Sciatic nerve (tissue), 2 donors: ENCODE measurements at places on chromosomes 1 and 21.
A peak's percentile ranks its signal among the peaks of the same experiment; 100 is the strongest.

DNA sequence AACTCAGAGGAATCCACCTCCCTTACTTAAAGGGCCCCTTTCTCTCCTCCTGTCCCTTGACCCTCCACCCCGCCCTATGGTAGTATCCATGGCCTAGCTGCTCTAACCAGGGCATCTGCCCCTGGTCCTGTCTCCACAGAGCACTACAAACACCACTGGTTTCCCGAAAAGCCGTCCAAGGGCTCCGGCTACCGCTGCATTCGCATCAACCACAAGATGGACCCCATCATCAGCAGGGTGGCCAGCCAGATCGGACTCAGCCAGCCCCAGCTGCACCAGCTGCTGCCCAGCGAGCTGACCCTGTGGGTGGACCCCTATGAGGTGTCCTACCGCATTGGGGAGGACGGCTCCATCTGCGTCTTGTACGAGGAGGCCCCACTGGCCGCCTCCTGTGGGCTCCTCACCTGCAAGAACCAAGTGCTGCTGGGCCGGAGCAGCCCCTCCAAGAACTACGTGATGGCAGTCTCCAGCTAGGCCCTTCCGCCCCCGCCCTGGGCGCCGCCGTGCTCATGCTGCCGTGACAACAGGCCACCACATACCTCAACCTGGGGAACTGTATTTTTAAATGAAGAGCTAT is 1.7 kb downstream of the BTG2 start:
- peak; percentile 73 for DNase-seq

DNA sequence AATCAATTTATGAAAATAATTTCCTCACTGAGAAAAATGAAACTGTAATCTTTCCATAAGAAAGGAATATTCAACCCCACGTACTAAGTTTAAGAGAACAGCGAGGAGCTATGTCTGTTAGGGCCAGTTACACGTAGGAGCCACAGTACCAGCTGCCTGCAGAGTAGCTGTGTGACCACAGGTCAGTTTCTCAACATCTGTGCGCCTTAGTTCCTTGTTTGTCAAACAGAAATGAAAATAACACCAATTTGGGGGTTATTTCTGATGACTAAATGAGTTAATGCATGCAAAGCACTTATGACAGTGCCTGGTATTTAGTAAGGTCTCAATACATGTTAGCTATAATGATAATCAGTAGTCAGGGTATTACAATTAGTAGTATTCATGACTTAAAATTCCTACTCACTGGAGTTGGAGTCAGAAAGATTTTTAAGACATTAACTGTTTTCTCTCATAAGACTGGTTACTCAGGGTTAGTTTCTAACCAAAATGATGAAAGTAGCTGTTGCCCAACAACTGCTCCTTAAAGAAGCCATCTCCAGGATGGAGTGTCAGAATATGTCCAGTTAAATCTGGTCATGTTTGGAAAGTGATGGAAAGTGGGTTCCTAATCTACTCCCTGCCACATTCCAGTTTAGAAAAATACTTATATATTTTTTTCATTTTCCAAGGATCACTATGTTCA is 85.8 kb upstream of the ZNF648 start:
- DNase-seq: no peak

GRCh38 chr1:236103646-236104218 is 38.6 kb upstream of the GPR137B start:
- DNase-seq: no peak

- no peak for DNase-seq
These were observed 48.4 kb upstream of the HOOK1 start for GRCh38 chr1:59766227-59766855.

DNA sequence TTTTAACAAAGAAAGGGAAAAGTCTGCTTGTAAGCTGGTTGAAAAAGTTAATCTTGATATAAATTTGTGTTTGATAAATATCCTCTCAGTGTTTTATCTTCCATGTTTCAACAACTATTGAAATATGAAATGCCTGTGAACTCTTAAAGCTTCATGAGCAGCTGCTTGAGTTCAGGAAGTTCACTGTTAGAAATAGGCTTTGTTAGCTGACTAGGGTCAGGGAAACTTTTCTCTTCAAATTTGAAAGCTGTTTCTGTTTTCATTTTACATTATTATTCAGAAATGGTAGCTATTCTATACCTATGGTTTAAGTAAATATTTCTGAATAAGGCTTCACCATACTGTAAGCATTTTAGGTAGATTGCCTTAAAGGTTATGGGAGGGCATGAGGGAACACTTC is 191.7 kb downstream of the HS2ST1 start:
- DNase-seq: no peak

DNA sequence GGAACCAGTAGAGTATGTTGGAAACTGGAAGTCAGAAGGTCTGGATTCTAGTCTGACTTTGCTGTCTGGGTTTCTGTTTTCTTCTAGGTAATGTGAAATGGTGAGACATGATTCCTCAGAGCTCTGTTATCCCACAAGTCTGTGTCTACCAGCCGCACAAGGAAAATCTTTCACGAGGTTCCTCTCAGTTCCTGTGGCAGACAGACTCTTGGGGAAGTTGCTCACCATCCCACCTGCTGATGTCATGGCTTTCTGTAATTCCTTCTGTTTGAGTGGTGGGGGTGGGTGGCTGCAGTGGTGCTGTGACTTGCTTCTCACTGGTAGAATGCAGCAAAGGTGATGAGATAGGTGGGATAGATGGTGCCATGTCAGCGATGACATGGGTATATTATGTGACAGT is 17.1 kb upstream of the SCMH1 start:
- DNase-seq: no peak

DNA sequence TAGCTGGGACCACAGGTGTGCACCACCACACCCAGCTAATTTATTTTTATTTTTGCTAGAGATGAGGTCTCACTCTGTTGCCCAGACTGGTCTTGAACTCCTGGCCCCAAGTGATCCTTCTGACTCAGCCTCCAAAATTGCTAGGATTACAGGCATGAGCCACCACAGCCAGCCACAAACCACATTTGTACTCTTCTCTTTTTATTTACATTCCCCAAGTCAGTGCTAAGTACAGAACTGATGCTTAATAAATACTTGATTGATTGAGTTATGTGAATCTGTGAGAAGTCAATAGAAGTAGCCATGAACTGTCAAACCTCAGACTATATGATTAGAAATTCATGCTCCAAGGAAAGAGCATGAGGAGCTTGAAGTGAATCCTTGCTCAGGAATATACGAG is 48.5 kb upstream of the S1PR1 start:
- DNase-seq: no peak

DNA sequence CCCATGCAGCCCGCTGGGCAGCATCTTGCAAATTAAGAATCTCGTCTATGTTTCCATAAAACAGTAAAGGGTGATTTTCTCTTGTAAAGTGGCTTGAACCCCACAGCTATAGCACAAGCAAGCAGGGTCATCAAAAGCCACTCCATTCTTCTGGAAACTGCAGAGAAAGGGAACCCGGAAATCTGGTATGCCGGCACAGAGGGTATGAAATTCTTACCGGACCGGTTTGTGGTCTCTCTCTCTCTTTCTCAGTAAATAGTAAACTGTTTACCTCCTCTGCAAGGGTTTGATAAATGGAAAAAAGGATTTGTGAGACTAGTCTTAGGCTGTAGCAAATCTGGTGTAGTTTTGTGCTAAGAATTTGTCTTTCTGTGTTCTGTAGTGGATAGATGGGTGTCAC is 2.7 kb upstream of the ADSS2 start:
- DNase-seq: no peak

GRCh38 chr1:55773211-55773940 is 558.2 kb upstream of the USP24 start:
- no peak for DNase-seq

DNA sequence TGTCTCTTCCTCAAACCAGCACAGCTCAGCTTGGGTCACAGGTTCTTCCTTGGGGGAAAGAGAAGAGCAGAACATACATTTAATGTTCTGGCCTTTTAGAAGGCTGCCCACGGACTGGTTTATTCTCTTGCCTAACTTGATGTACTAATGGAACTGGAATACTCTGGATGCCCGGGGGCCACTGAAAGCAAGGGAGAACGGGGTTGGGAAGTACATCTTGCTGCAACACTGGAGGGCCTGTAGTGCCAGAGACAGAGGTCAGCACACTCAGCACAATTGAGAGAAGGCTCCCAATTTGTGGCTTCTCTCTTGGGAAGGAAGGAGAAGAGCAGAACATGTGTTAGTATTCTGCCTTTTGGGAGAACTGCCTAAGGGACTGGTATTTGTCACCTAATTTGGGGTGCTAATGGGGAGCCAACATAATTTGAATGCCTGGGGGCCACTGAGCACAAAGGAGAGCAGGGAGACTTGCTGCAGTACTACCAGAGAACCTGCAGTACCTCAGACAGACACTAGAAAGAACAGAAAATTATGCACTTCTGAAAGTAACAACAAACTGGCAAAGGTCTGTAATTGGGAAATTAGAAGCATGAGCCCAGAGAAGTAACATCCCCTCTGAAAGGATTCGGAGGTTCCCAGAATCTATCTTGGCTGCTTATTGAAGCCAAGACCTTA is 14.1 kb downstream of the ZNF691 start:
- no peak for DNase-seq

DNA sequence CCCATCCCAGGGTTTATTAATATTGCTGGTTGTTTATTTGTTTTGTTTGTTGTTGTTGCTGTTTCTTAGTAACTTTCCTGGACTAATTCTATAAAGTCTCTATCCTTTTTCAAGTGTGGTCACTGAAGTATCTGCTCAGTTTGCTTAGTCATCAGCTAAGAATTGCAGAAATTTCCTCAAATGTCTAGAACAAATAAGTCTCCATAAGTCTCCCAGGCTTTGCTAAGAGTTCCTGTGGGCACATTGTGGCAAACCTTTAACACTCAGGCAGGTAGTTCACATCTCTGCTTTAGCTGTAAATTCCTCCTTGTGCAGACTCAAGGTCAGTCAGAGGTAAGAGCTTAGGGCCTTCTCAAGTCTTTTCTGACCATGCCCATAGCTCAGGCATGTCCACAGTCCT is 38.9 kb upstream of the C1orf185 start:
- no peak for DNase-seq

DNA sequence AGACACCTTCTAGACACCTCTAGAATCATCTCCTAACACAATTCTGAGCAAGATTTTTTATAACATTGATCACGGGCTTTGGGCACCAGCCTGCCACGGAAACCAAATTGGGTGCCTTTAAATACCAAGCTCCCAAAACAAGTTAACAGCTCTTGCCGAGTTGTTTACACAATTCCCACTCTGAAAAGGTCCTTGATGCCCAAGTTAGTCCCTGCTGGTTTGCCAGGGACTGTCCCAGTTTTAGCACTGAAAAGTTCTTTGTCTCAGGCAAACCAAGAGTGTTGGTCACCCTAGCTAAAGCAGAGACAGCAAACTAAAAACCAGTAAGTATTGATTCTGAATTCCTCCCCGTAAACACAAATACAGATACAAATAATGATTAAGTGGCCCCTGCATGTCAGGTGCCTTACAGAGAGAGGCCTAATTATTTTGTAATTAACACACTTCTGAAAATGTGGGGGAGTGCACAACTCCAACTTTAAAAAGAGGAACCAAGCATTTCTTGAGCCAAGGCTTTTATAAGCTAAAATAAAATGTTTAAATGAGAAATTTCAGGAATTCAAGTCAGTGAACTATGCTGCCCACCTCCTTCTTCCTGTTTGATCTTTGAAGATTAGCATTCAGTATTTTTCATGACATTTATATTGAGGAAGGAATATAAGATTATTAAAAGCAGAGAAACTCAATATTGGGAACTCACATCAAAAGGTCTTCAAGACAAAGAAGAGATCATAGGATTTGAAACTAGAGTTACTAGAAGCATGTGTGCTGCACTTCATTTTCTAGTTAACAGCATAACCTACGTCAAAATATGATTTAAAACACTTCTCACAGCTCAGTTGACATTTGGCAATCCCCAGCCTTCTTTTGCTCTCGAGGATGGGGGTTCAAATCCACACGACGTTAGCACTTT is 9.0 kb upstream of the UBE2U start:
- DNase-seq: no peak

- DNase-seq: no peak
These were observed 59.9 kb downstream of the SIPA1L2 start for GRCh38 chr1:232570007-232570406.

- DNase-seq: no peak
These were observed 355.1 kb downstream of the GPATCH2 start for GRCh38 chr1:217275655-217276398.

GRCh38 chr1:41330588-41331545 is 30.4 kb upstream of the FOXO6 start:
- no peak for DNase-seq

DNA sequence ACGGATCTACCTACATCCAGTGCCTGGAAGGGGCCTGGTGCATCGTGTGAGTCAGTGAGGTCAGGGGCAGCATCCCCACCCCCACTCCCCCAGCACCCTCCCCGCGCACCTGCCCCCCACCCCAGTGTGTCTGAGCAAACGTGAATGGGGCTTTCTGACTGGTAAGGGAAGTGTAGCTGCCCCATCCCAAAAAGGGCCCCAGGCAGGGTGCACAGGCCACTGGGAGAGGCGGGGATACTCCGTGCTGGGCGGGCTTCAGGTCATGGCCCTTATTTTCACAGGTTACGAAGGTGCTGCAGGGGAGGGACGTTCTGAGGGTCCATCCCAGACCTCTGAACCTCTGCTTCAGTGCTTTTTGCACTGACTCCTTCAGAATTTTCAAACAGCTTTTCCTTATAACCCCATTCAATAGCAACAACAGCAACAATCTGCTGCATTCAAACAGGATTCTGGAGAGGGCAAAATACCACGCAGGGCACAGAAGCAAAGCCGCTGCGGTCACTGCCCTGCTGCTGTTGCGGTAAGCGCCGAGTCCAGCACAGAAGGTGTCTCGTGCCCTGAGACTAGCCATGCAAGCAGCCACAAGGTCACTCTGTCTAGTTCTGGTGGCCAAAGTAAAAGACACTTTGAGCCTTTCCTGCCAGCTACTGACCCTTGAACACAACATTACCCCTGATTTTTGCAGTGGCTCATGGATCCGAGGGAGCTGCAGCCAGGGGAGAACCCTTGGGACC is 10.3 kb downstream of the TTC34 start:
- DNase-seq: peak; percentile 38

GRCh38 chr1:51301844-51302162 is 28.6 kb downstream of the TTC39A start:
- DNase-seq: no peak

DNA sequence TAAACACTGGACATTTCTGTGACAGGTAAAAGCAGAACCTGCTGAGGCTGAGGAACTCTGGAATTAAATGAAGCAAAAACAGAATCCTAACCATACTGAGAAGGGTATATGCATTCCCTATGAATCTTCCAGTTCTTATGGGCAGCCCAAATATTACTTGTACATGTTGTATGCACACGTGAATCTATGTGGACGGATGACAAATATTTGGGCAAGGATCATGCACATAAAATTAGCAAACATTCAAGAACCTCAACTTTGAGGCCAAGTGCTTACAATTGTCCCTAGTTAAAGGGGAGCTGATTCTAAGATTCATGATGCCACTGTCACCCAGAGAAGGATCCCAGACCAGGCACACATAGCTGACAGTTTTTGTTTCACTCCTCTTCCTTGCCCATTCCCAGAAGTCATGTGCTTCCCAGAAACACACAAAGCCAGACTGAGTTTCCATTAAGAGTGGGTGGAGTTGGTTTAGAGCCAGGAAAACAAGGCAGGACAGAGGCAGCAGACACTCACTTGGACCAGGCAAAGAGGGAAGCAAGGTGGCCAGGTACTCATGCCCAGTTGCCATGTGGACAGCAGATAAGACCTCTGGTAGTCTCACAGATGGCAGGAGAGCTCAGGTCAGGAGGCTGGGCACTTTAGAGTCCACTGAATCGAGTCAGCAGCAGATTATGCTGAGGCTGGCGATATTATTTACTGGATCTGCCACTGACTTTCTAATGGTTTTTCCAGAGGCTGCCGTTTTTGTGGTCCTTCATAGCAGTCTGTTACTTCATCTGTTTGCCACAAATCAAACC is 25.6 kb downstream of the AK2 start:
- no peak for DNase-seq
